Right atrium auricular region (tissue), 2 donors: ENCODE measurements at places on chromosomes 11 and 22. TPM values are rescaled to one million over a fixed set of nuclear protein-coding genes. Genes with fewer than 3 reads are reported as not detected.

The TRPM5 gene
- not detected for total RNA-seq

The GSTT2B gene
- 9.1 TPM for total RNA-seq

The APOL4 gene
- total RNA-seq, result 0.24 TPM

DNA sequence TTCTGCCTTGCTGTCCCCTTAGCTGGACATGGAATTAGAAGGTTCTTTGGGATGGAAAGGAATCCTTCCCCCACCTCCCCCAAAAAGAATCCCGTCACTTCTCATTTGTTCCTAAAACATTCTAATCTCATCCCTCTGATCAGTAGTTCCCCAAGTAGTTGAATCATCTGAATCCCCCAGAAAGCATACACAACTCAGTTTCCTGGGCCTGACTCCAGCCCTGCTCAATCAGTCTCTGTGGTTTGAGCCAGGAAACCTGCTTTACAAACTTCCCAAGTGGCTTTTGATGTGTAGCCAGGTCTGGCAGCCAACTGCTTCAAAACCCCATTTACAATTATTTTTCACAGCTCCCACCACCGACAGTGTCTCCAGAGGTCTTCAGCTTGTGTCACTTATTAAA is 20.2 kb downstream of the C22orf31 start:
- peaks cover 22% of the 10 kb centered on the region for H3K36me3 ChIP-seq
- no peak for DNase-seq
- no peaks in the 10 kb centered on the region for H3K4me1 ChIP-seq
- no peaks in the 10 kb centered on the region for H3K27me3 ChIP-seq

DNA sequence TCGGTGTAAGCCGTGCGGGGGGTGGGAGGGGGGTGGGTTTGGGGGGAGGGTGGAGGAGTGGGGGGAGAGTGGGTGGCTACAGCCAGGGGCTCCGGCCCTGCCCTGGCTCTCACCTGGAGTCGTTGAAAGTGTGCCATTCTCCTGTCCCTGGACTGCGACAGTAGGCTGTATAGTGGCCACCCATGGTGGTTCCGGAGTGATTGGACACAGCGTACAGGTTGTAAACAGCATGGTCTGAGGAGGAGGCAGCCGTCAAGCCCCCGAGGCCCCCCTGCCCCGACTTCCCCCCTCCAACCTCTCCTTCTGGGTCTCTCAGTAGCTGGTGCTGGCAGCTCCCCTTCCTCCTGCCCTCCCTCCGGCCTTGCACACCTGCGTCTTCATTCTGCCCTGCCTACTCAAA is 10.6 kb upstream of the MFRP start:
- no peak for DNase-seq
- peaks cover 30% of the 10 kb centered on the region for H3K36me3 ChIP-seq
- peak overlapping the region; percentile 36 for H3K4me3 ChIP-seq
- H3K4me1 ChIP-seq, result peaks cover 60% of the 10 kb centered on the region
- H3K27me3 ChIP-seq, result no peaks in the 10 kb centered on the region
- H3K27ac ChIP-seq, result peak overlapping the region; percentile 82

GRCh38 chr22:38947321-38948140 is 9.9 kb upstream of the APOBEC3A start:
- no peak overlapping the region for H3K4me3 ChIP-seq
- DNase-seq, result no peak
- H3K27ac ChIP-seq, result no peak overlapping the region
- no peaks in the 10 kb centered on the region for H3K36me3 ChIP-seq
